ENCODE measurements at places on chromosomes 2 and 18. TPM values are rescaled to one million over a fixed set of nuclear protein-coding genes. Genes with fewer than 3 reads are reported as not detected.

GRCh38 chr2:86186431-86186830 is 8.8 kb downstream of the IMMT start:
- no peak for DNase-seq

DNA sequence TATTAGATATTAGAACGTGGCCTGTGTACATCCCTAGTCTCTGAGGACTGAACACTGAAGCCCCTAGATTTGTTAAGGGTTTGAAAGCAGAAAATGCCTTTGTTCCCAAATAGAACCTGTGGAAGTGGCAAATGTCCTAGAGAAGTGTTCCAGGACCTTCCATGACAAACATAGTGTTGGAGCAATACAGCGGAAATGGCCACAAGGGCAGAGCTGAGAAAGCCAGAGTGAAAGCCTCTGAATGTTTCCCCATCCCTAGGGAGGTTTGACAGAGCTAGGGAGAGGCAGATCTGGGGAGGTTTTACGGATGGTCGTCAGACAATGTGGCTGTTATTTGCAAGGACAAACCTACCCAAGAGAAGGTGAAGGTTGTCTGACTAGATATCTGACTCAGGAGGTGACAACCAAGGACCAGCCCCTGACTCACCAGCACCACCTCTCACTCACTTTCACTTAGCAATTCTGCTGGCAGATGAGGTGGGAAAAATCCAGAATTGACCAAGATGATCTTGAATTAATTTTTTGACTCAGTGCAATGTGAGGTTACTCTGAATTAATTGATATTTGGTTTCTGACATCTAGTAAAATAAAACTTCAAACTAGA is 24.1 kb downstream of the RBM43 start:
- DNase-seq: no peak

GRCh38 chr18:1487457-1487856 is 582.8 kb downstream of the ADCYAP1 start:
- DNase-seq: no peak

UGT1A1 gene
- not detected for total RNA-seq

Data from NCI-H460 (cell line).